ENCODE measurements at places on chromosomes 7 and 10.
A peak's percentile ranks its signal among the peaks of the same experiment; 100 is the strongest.

- DNase-seq: peak; percentile 54
Measured at GRCh38 chr7:50333221-50333651, 28.7 kb downstream of the IKZF1 start.

- no peak for DNase-seq
Measured at GRCh38 chr7:67809586-67809985, 813.0 kb downstream of the TYW1 start.

- no peak for DNase-seq
Measured at GRCh38 chr7:1224086-1224716, 8.5 kb upstream of the UNCX start.

DNA sequence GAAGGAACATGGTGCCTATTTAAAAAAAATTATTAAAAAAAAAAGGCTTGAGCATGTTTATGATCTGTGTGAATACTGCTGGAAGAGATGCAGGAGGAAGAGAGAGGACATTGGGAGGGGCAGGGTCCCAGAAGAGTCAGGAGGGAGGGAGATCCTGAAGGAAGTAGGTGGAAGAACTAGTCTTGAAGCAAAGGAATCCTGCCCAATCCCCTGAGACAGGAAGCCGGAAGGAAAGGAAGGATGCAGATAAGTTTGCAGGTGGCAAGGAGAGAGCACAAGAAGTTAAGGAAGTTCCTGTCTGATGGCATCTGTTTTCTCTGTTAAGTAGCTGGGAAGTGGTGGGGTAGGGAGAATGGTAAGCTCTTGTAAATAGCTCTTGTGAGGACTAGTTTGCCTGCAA lies 318.5 kb downstream of the DOCK4 start:
- no peak for DNase-seq

DNA sequence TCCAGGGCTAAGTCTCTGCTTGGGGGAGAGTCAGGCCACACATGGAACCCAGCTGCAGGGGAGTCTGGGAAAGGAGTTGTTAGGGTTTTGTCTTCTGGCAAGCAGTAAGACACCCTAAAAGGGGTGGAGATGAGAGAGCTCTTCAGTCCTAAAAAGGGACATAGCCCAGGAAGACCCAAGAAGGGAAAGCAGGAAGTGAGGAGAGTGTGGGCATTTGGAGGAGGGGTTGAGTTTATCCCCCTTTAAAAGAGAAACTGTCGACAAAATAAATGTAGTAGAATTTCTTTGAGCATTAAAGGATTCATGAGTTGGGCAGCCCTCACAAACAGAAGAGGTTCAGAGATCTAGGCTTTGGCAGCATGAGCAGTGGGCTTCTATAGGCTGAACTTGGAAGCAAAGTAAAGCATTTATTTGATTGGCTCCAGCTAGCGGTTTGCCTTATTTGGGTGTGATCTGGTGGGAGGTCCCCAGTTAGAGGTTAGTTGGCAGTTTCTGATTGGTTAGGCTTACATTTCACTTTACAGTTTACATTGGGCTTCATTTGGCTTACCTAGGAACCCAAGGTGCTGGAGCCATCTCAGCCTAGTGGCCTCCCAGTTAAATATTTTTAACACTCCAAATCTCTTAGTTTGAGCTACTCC lies 246.7 kb downstream of the CAMK1D start:
- DNase-seq: no peak

GRCh38 chr10:62031507-62031906 lies 130.0 kb downstream of the ARID5B start:
- no peak for DNase-seq

DNA sequence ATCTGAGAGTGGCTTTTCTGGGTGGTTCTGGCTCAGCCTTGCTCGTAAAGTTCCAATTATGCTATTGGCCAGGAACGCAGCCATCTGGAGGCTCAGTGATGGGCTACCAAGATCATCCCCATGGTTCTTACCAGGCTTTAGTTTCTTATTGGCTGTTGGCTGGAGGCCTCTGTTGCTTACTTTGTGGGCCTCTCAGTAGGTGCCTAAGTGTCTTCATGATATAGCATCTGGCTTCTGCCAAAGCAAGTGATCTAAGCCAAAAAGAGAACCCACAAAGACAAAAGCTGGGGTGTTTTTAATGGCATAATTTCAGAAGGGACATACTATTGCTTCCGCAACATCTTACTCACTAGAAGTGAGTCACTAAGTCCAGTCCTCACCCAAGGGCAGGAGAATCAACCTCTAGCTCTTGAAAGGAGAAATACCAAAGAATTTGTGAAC lies 132.0 kb upstream of the MDFIC start:
- no peak for DNase-seq

- DNase-seq: no peak
Measured at GRCh38 chr10:90614631-90615030, 243.2 kb downstream of the HTR7 start.

DNA sequence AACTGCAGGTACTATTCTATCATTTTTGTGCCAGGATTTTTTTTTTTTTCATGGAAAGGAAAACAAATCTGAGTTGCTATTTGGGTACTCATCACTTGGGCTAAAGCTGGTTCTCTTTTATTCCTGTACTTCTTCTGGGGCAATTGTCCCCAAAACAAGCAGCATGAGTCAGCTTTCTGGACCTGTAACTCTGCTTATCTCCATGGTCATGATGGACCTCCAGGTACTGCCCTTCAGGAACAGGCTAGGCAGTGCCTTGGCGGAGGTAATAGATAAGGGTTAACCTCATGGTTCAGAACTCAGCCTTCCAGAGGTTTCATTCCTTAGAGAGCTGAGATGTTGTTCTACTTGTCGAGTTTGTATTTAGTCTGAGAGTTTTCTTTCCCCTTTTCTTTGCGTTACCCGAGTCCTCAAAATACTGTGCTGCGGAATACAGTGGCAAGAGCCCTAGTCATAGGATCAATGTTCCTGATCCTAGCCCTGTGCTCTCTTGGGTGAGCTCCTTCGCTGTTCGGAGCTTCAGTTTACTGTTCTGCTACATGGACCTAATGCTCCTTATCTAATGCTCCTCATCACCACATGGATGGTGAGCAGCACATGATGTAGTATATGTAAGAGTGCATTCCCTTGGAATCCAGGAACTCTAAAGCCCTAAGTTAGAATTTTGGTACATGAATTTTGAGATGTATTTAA lies 74.6 kb downstream of the LRGUK start:
- DNase-seq: no peak

DNA sequence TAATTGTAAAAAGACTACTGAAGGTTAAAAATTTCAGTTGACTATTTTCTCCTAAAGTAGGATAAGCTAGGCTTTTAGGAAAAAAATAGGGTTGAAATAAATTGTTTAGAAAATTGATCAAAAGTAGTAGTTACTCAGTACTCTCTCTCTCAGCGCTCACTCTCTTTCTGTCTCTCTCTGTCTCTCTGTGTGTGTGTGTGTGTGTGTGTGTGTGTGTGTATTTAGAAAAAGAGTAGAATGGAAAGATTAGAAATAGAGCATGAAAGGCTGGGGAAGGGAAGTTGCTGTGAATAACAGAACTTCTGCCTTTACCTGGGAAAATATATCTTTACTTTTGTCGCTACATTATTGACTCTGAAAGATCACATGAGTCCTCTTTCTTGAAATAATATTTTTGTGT lies 20.6 kb downstream of the ADK start:
- no peak for DNase-seq

DNA sequence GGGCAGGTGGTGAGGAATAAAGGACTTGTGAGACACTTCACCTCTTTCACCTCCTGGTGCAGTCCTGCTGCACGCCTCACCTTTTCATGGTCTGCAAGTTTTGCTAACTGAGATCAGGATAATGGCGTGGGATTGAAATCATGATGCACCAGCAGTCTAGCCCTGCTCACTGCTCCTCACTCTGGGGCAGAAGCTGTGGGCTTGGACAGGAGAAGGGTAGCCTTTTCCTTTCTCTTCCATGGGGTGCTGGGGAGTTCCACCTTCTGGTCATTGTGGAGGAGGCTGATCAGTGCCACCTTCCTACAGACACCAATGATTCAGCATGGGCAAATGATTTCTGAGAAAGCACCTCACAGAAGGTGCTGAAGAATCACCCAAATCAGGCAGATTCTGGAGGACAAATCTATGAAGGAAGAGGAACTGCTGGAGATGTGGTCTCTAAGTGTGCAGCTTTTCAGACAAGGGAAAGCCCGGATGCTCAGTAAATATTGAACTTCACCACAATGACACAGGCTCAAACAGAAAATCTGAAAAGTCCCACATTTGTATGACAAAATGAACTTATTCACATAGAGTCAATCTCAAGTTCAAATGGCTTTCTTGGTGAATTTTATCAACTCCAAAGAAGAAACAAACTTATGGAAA lies 19.7 kb downstream of the MBL2 start:
- DNase-seq: no peak

DNA sequence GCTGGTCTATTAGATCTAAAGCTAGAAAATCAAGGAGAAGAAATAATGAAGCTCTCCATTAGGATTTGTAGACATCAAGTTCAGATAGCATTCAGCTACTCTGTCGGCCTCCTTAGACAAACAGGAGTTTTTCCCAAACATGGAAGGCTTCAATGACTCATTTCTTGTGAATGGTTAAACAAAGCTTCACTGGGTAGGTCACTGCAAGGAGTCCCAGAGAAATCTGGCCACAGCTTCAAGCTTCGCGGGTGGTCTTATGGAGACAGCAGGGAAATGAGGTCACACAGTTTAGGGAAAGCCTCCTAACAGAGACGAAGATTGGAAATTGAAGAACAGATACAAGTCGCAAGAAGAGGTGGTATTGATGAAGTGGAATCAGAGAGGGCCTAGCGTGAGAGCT lies 22.6 kb upstream of the LRRC72 start:
- peak; percentile 44 for DNase-seq

- no peak for DNase-seq
Measured at GRCh38 chr7:293681-294439, 3.9 kb downstream of the FOXL3 start.

GRCh38 chr7:131151034-131151433 lies 176.6 kb upstream of the MKLN1 start:
- DNase-seq: no peak

DNA sequence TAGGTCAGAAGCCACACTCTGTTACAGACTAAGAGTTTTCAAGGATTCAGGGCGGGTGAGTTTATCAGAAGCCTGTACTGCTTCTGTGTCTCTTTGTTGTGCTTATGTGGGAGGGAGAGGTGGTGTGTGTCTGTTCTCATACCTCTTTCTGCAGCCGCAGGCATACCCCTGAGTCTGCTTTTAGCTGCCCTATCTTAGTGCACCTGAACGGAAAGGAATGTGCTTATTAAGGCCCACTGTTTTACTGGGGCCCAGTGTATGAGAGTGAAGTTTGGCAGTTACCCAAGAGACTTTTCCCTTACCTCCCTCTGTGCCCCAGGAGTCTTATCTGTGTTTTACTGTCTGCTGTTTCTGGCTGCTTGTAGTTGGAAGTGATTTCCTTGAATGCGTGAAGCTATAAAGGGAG lies 104.3 kb downstream of the TYW1 start:
- DNase-seq: no peak

- DNase-seq: no peak
Measured at GRCh38 chr7:127678947-127679346, 27.0 kb downstream of the SND1 start.

DNA sequence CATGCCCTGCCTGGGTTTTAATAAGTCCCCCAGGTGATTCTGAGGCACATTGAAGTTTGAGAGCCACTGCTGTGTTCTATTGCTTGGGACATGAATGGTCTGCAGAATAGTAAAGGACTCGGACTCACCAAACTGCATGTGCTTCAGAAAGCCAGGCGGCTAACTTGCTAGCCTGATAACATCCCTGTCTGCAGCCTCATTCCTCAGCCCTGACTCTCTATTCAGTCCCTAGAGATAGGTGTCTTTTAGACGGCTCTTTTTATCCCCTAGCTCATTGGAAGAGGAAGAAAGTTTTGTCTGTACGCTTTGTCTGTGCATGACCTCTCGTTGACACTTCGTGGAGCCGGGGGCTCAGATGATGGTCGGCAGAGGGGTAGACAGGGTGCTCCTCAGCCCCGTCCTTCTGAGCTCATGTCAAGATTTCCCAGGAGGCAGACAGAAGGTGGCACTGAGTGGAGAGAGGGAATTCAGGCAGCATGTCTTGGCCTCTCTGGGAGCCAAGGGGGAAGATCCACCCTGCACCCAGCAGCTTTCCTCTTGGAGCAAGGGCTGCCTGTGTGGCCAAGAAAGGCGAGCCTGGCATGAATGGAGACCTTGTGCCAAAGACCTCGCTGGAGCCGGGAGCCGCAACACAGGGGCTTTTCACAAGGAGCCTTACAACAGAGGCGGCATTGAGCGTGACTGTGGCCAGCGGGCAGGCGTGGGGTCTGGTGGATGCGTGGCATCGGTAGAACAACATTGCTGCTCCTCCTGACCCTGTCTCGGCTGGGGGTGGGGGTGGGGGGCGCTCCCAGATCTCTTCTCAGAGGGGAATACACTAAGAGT lies 51.1 kb upstream of the PODXL start:
- no peak for DNase-seq

DNA sequence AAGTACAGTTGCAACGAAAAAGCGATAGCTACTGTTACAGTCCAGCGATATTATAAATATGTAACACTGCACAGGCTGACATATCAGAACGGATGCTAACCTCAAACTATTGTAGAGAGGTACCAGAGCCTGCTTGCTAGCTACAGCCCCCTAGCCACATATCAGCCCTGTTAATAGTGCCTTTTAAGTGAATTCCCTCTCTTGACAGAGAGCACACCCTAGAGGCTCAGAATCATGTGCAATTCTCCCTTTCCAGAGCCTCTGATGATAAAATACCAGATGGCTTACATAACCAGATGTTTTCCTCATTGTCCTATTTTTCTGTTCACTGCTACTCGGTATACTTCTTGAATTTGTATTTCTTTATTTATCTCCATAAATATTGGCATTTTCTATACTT lies 960.7 kb upstream of the CELF2 start:
- DNase-seq: peak; percentile 82

DNA sequence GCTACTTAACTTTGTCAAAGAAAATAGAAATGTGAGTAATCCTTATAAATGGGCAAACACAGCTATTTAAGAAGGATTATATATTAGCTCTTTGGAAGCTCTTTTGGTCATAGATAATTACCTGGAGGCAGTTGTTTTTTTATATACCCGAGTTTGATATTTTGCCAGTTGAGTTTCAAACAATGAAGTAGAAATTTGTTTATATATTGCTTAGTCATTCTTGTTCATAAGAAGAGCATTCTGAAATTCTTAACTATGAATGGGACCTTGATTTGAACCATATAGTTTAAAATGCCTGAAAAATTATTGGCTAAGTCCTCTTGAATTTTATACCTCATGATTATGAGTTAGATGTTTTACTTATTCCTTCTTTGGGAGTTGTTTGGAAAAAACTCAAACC lies 36.4 kb downstream of the MINPP1 start:
- no peak for DNase-seq

DNA sequence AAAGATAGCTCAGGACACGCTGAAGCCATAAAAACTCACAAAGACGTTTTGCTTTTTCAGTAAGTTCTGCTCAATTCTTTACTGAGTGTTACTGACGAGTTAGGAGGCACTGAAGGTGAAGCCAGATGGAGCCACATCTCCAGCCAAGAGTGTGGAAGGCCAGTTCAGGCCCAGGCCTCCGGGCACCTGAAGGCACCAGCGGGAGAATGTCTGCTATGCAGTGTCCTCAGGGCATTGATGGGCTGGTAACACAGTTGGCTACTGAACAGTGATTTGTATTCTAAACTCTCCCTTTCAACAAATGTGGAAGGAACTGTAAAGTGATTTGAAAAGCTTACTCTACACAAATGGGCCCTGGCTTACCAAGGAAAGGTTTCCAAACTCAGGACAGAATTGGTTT lies 64.8 kb upstream of the SVIL start:
- DNase-seq: no peak

GRCh38 chr10:30383356-30383755 lies 34.3 kb upstream of the MTPAP start:
- DNase-seq: peak; percentile 81
